Lower leg skin (tissue), 4 donors: ENCODE measurements at places on chromosomes 12 and 14.

- no peak for DNase-seq
Observed at GRCh38 chr14:105161309-105161708, 7.3 kb downstream of the JAG2 start.

GRCh38 chr12:120546050-120546386 is 11.9 kb downstream of the RNF10 start:
- no peak for DNase-seq

DNA sequence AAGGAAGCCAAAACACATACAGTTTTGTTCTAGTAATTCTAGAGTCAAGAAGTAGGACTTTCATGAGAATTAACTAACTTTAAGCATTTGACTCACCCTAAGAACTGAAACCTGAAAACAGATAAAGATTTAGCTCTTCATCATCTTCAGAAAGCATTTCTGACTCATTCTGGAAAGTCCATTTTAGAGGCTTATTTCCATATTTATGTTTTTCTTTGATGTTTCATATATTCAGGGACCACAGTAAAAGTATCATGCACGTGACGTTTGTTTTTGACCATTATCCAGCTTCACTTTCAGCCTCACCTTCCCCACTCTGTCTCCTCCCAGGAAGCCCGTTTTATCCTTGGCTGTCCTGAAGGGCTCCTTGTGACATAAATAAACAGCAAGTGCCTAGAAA is 79.2 kb downstream of the MDGA2 start:
- DNase-seq = no peak

GRCh38 chr14:63174760-63175191 is 29.5 kb upstream of the RHOJ start:
- DNase-seq = no peak

DNA sequence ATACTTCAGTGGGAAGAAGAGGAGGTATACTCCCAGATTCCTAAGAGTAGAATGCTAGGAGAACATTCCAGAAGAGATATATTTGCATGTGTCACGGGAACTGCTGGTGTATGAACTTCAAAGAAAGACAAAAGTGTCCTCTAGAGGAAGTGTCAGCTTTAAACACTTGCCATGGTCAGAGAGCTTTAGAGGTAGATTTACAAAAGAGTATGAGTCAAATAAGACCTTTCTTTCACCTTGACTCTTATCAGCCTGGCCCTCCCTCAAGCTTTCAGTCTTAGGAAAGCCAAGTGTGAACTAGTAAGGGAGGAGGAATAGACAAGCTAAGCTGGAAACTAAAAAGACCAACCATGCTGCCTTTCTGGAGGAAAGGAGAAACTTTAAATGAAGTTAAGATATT is 34.7 kb downstream of the COX8C start:
- no peak for DNase-seq

- DNase-seq = no peak
Observed at GRCh38 chr14:73027546-73027945, 640 bp upstream of the ZFYVE1 start.
